ENCODE measurements at places on chromosomes 12 and 14.

- no peak for DNase-seq
These were observed 65.4 kb upstream of the SAV1 start for GRCh38 chr14:50733494-50733893.

- DNase-seq = no peak
These were observed 5.3 kb downstream of the LRIG3 start for GRCh38 chr12:58915037-58915436.

GRCh38 chr14:95609398-95609990, 74.6 kb downstream of the GLRX5 start:
- DNase-seq = no peak

GRCh38 chr12:119375883-119376190, 41.3 kb downstream of the CCDC60 start:
- DNase-seq = no peak

- DNase-seq = no peak
These were observed 1089.3 kb downstream of the SLC16A7 start for GRCh38 chr12:60684988-60685655.

DNA sequence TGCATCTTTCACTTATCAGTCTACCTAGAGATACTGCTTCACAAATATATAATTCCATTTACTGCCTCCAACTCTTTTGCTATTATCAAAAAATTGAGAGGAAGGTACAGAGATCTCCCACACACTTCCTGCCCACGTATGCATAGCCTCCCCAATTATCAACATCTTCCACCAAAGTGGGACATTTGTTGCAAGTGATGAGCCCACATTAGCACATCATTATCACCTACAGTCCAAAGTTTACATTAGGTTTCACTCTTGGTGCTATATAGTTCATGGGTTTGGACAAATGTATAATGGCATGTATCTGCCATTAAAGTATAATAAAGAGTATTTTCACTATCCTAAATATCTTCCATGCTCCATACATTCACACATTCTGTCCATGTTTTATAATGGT, 66.3 kb downstream of the SLC2A13 start:
- no peak for DNase-seq

DNA sequence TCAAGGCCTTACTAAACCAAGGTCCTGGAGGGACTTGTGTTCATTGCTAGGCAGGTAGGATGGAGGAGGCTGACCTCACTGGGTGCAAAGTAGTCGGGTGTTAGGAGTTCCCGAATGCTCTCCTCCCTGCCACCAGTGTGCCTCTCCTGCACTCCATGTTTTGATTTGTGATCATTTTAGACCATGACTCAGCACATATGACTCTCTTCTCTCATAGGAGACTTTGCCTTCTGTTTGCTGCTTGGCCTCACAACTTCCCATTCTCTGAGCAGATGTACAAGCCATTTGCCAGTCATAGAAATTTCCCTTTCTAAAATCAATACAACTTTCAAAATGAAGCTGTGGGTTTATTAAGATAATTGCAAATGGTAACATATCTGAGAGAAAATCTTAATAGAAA, 46.6 kb upstream of the LRIG3 start:
- no peak for DNase-seq

DNA sequence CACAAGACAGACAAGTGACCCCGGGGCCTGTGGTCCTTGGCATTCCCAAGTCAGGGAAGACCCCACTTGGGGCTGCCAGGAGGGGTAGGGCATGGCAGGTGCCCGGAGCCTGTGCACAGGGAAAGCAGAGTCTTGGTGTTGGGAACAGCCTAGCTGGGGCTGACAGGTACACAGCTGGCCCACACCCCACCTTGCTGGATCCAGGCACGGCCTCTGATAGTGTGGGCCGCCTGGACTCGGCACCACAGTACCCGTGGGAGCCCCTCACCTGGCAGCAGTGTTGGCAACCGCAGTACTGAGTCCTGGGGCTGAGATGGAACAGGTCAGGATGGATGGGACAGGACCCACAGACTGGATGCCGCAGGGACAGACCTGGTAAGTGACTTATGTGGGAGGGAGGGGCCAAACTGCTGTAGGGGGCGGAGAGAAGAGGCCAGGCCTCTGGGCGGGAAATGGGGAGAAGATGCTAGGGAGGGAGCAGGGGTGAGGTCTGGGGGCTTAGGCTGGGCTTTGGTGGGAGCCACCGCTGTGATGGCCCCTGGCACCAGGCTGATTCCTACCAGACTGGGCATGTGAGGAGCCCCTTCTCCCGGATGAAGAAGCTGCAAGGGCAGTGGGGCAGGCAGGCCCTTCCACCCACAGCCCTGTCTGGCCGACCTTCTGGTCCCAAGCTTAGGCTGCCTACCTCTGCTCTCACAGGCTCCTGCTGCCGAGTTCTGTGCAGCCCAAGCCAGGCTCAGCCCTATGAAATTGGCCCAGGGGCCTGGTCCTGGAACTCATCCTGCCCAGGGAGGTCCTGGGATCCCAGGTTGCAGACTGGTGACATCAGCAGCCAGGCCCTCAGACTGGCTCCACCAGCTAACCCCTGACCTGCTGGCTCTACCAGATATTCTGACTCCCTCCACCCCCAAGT, at the start of gene TGM1:
Gene TGM1, minus strand, starts transcription at position 357 of the 913 bp plus-strand sequence. CDS start 825 bp downstream, outside the sequence.
- DNase-seq = no peak

DNA sequence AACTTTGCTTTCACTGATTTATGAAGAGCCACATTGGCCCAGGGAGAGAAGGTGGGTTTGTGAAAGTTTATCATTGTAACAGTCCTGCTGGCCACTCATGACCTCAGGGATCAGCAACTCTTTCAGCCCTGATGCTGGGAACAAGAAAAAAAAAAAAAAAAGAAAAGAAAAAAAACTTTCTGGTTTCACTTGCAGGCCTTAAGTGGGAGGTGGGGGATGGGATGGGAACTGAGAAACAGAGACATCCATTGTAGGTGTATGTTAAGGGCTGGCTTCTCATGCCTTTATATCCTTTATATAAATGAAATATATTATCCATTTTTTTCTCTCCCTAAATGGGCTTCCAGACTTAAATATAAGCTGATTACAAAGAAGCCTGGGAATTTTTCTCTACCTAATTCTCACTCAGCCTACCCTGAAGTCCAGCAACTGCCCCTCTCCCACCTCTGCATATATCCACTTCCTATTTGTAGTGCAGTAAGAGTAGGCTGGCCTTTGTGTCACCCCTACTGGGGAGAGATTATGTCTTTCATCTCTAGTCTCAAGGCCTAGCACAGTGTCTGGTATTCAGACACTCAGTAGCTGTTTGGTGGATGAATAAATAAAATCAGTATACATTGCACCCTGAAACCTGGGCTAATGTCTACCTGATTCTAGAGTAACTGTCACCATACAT, 187.1 kb downstream of the KICS2 start:
- no peak for DNase-seq

All from NCI-H1436 treated with DMSO at 0.1 percent for 48 hours (cell line).